Omental fat pad (tissue), 4 donors: ENCODE measurements at places on chromosomes 7 and 10.

GRCh38 chr7:73852500-73852899 is 8.5 kb upstream of the TMEM270 start:
- DNase-seq: no peak

DNA sequence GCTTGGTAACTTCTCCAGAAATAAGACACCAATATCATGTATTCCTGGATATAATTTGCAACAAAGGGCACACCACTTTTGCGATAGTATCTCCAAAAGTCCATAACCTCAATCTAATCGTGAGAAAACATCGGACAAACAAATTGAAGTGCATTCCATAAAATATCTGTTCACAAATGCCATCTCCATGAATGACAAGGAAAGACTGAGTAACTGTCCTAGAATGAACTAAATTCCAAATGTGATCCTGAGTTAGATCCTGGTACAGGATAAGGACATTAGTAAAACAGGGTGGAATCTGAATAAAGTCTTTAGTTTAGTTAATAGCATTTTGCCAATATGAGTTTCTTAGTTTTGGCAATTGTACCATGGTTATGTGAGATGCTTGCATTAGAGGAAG is 384.2 kb downstream of the SUGCT start:
- no peak for DNase-seq

DNA sequence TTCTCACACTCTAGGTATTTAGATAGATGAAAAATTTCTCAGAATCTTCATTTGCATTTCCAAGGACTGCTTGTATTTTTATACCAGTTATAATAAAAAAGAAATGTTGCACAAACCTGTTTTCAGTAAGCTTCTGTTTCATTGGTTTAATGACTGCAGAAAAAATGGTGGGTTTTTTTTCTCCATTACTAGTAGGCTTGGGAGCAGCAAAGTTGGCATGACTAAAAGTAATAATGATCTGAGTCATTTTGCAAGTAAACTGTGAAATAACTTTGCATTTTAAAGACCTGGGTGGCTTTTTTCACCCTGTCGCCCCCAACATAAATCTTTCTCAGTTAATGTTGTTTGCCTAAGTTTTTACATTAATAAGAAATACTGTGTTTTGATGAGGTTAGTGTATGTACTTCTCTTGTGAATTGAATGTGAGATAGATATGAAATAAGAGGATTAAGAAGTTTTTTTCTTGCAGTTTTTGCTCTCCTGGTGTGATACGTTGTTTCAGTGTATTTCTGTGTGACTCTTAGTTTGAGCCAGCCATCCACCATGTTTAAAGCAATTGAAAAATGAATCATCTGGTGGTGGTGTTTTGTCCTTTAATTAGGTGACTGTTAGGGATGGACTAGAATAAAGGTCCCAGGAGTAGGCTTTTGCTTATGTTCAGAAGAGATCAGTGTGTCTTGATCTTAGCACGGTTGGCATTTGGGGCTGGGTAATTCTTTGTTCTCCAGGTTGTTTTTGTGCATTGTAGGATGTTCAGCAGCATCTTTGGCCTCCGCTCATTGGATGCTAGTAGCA is 1.8 kb downstream of the GNAI1 start:
- DNase-seq: no peak

DNA sequence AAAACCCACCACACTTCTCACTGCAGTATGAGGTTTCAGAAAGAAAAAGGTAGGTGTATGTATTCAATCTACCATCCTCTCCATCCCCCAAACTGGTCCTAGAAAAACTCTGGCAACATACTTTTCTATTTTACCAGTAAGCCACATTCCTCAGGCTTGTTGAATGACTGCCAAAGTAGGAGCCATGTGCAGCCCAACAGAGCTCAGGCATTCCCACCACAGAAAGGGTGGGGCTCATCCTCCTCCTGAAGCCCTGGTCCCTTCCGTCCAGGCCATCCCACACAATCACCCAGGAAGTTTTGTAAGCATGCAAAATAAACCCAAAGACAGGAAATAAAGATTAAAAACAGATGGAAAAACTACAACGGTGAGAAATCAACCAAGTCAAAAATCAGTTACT is 57.2 kb downstream of the MAD1L1 start:
- DNase-seq: no peak

GRCh38 chr7:115582956-115583355 is 447.6 kb downstream of the TFEC start:
- DNase-seq: no peak

- DNase-seq: no peak
Measured at GRCh38 chr10:20502903-20503585, 394.1 kb downstream of the NEBL start.

DNA sequence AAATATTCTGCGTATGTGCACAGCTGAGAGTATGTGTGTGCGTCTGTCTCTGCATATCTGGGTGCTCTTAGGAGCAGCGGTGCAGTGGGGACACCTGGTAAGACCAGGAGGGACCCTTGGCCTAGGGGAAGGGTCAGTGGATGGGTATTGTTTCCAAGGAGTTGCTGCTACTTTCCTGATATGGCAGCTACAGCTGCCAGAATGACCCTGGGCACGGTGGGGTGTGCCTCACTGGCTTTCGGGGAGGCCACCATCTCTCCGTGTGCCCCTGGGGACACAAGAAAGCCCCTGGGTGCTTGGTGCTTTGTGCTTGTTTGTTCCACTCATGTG is 8.6 kb downstream of the PFKFB3 start:
- no peak for DNase-seq

- DNase-seq: no peak
Measured at GRCh38 chr7:140506788-140507464, 27.6 kb upstream of the MKRN1 start.

DNA sequence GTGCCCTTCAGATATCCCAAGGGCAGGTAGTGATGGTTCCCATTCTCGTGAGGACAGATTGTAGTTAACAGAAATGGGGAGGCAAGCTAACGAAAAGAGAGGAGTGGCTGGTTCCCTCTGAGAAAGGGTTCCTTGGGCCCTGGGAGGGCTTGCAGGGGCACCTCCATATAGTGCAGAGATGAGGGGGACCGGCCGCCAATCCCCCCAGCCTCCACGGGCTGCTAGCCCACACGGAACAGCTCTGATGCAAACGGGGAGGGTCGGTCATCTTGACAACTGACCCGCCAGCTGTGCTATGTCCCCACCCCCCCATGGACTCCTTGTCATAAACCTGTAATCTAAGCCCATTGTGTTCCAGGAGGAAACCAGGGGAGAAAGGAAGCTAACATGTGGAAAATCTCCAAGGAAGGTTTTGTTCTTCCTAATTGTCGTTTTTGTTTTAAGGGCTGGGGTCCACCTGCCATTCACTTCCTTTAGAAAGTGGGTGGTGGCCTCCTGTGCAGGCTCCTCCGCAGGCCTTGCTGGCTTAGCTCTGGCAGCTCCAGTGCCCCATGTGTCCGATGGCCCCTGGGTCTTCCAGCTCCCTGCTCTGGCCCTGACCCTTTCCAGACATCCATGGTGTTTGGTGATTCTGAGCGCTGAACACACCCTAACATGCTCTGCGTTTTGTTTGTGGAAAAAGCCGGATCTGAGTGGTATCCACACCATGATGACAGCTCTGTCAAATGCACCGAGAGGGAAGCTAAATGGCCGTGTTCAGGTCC is 15.9 kb downstream of the ADCY1 start:
- DNase-seq: no peak

DNA sequence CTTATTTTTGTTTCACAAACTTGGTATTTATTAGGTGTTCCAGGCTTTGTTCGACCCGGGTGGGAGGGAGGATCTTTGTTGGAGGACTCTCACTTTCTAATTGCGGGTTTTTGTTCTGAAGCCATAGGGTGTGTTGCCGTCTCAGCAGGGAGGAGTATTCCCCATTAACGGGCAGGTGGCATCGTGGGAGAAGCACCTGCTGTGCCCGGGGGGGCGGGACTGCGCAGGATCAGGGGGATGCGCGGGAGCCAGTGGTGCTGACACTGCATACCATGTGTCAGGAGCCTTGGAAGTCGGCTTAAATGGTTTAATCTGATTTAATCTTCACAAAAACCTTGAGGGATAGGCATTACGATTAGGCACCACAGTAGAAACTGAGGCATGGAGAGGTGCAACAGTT is 113.0 kb downstream of the MGMT start:
- DNase-seq: no peak
